ENCODE measurements at places on chromosomes 13 and 19. TPM values are rescaled to one million over a fixed set of nuclear protein-coding genes. Genes with fewer than 3 reads are reported as not detected.

Gene TEAD2
- 33.3 TPM for total RNA-seq

Gene GSX1
- not detected for total RNA-seq

Gene ZNF91
- 17.1 TPM for total RNA-seq

Gene ZNF546
- 1.9 TPM for total RNA-seq

Gene KLK2
- not detected for total RNA-seq

Gene MPV17L2
- 36.8 TPM for total RNA-seq

Gene CD37
- not detected for total RNA-seq

Gene SYT5
- total RNA-seq, result not detected
